ENCODE measurements at places on chromosomes 2 and 18. TPM values are rescaled to one million over a fixed set of nuclear protein-coding genes. Genes with fewer than 3 reads are reported as not detected.

- H3K36me3 ChIP-seq = no peaks in the 10 kb centered on the region
- no peak for DNase-seq
- H3K27me3 ChIP-seq = peaks cover 3% of the 10 kb centered on the region
- H3K27ac ChIP-seq = no peak overlapping the region
- H3K4me1 ChIP-seq = no peaks in the 10 kb centered on the region
These were observed 484.8 kb upstream of the NETO1 start for GRCh38 chr18:73352546-73352945.

- no peaks in the 10 kb centered on the region for H3K36me3 ChIP-seq
- DNase-seq = no peak
- H3K27me3 ChIP-seq = peaks cover 31% of the 10 kb centered on the region
- peaks cover 16% of the 10 kb centered on the region for H3K4me1 ChIP-seq
- H3K4me3 ChIP-seq = no peak overlapping the region
- no peak overlapping the region for H3K27ac ChIP-seq
These were observed 195.9 kb downstream of the SH3RF3 start for GRCh38 chr2:109324861-109325260.

- peaks cover 49% of the 10 kb centered on the region for H3K4me1 ChIP-seq
- no peak for DNase-seq
These were observed 97.8 kb downstream of the NCK2 start for GRCh38 chr2:105842555-105842954.

DNA sequence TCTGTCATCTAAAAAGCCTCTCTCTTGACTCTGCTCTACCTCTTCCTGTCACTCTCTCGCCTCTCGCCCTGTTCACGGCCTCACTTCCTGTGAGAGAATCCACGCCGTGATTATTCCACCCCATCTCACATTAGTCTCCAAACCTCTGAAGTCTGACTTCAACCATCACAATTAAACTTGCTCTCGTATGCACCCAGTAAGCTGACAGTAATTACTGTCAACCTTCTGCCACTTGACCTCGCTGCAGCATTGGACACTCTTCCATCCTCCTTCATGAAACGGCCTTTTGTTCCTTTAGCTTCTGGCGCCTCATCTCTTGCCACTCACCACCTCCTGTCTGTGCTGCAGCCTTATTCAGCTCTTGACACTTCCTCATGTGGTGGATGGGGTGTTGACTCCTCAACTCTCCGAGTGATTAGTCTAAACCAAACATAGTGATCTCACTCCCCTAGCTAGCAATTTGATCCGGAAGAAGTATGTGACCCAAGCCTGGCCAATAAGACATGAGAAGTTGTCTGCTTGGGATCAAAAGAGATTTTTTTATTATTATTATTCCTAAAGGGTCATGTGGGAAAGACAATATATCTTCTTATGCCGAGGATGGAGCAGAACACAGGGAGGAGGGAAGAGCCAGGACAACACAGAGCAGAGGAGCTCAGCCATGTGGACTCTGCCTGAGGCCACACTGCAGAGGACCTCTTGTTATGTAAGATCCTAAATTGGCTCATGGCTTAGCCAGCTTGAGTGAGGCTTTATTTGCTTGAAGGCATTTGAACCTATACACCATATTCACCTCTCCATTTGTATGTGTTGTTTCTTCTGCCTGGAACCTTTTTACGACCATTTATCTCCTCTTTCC is 38.4 kb upstream of the MYO1B start:
- H3K36me3 ChIP-seq = no peaks in the 10 kb centered on the region
- DNase-seq = no peak
- H3K27ac ChIP-seq = no peak overlapping the region
- no peak overlapping the region for H3K4me3 ChIP-seq

- H3K27me3 ChIP-seq = no peaks in the 10 kb centered on the region
- H3K4me1 ChIP-seq = peaks cover 9% of the 10 kb centered on the region
- no peaks in the 10 kb centered on the region for H3K36me3 ChIP-seq
- no peak overlapping the region for H3K4me3 ChIP-seq
- no peak for DNase-seq
- H3K27ac ChIP-seq = no peak overlapping the region
These were observed 67.4 kb downstream of the POLE4 start for GRCh38 chr2:75025633-75026380.

DNA sequence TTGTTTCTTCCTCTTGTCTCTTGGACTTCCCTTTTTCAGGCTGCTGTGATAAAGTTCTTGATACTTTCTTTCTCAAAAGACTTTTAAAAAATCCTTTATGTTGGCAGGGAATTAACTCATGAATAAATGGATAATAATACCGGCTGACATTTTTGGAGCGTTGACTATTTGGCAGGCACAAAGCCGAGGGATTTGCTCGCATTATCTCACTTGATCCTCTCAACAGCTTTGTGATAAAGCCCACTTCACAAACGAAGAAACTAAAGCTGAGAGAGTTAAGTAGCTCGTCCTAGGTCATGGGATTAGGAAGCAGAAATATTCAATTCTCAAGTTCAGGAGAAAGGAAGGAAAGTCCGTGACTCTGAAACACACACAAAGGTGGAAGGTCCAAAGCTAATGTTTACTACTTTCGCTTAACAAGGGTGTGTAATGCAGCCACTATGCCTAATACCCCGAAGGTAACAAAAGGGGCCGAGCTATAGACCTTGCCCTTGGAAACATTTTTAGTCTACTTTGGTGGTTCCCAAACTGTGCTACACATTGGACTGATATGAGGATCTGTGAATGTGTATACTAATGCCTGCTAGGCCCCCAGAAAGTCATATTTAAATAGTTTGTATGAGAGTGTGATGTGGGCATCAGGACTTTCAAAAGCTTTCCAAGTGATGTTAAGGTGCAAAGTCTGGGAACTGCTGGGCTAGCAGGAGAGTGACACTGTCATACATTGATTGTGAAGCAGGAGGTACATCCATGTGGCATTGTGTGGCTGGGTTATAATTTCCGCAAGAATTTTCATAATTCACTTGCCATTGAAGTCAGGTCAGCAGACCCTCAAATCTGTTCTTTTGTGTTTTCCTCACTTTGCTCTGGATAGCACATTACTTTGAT is 508.4 kb downstream of the PLCL1 start:
- no peaks in the 10 kb centered on the region for H3K4me1 ChIP-seq
- H3K4me3 ChIP-seq = no peak overlapping the region
- peaks cover 52% of the 10 kb centered on the region for H3K27me3 ChIP-seq
- no peak overlapping the region for H3K27ac ChIP-seq
- no peaks in the 10 kb centered on the region for H3K36me3 ChIP-seq
- no peak for DNase-seq

DNA sequence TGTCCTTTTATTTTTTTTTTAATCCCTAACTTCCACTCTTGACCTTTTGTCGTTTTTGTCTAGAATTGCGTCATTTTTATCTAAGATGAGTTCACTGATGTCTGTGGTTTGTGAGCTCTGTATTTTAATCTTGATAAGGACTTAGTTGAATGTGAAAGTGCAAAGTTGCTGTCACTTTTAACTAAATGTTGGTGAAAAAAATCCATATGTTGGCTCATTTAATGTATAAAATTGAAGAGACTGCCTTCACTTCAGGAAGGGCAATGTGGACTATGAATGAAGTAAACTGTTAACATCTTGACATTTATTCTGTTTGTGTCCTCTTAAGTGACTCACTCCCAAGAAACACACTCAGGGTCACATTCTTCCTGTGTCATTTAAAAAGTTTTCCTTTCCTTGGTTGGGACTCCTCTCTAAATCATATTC is 256.6 kb upstream of the RASGRP3 start:
- no peak for DNase-seq
- H3K4me3 ChIP-seq = no peak overlapping the region
- H3K4me1 ChIP-seq = peaks cover 13% of the 10 kb centered on the region
- H3K27ac ChIP-seq = peak overlapping the region; percentile 44

Gene C2orf66
- 0.18 TPM for total RNA-seq

Gene KYNU
- 0.20 TPM for total RNA-seq

Gene SPP2
- not detected for total RNA-seq

Gene ZBTB7C
- 9.1 TPM for total RNA-seq

Gene CNTNAP5
- total RNA-seq = 0.29 TPM

Gene IL37
- total RNA-seq = not detected

Gene WIPF1
- 20.6 TPM for total RNA-seq

Gene LRPPRC
- total RNA-seq = 105 TPM

Gene TMEM237
- total RNA-seq = 52.7 TPM

Gene NEU4
- 1.8 TPM for total RNA-seq
